ENCODE measurements at places on chromosomes 3 and 15.

GRCh38 chr15:64045774-64046420, 388 bp downstream of the DAPK2 start:
- DNase-seq = no peak

- DNase-seq = no peak
Observed at GRCh38 chr3:149487598-149488197, 13.2 kb downstream of the TM4SF4 start.

DNA sequence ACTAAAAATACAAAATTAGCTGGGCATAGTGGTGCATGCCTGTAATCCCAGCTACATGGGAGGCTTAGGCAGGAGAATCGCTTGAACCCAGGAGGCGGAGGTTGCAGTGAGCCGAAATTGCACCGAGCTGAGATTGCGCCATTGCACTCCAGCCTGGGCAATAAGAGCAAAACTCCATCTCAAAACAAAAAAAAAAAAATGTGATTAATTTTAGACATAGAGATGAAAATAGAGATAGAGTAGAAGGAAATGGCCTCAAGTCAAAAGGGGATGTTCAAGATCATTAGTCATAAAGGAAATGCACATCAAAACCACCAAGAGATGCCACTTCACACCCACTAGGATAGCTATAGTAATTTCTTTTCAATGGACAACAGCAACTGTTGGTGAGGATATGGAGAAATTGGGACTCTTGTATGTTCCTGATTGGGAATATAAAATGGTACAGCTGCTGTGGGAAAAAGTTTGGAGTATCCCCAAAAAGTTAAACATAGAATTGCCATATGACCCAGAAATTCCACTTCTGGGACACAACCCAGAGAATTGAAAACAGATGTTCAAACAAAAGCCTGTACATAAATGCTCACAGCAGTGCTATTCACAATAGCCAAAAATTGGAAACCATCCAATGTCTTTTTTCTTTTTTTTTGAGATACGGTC, 55.4 kb downstream of the ABHD2 start:
- no peak for DNase-seq

DNA sequence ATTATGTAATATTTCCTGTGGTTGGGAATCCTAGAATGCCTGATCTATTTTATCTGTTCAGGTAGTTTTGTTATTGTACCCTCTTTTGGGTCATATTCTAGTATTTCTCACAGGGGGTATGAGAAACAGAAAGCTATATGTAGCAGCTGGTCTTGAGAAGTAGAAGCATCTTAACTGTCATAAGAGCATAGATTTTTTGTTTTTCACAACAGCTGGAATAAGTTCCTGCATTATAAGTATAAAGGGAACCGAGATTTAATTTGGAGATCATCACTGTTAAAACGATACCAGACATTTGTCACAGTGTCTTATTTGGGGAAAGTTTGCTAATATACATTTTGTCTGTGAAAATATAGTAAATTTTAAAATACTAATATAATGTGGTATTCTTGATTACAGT, 4.8 kb downstream of the RAP2B start:
- DNase-seq = no peak

GRCh38 chr3:46266598-46266997, 24.3 kb downstream of the CCR3 start:
- no peak for DNase-seq

- DNase-seq = no peak
Observed at GRCh38 chr3:9870978-9871377, 9.1 kb downstream of the CIDEC start.

DNA sequence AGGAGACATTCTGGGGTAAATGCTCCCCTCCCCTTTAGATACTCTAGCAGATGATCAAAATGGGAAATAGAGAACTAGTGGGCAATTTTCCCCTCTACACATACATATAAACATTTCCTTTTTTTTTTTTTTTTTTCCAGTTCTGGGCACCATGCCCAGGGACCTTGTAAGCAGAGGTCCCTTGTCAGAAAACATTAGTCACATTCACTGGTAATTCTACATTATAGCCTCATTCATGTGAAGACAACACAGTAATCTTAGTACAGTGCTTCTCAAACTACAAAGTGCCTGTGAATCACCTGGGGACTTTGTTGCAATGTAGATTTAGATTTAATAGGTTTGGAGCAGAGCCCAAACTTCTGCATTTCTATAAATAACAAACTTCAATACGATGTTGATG, 60.1 kb upstream of the ACTC1 start:
- no peak for DNase-seq

DNA sequence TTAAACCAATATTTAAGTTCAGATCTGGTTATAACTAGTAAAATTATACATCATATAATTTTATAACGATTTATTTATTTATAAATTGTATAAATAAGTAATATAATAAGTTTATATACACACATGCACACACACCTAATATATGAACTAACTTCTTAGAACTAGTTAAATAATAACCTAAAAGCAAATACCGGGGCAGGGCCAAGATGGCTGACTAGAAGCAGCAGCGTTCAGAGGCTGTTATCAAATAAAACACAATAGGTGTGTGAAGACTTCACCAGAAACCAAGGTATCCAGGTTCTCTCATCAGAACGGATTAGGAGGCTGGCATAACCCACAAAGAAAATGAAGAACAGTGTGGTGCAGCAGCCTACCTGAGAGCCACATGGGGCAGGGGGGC, 653.6 kb upstream of the CBLB start:
- no peak for DNase-seq

Data from activated T-cell treated with anti-CD3 and anti-CD28 coated beads for 4 hours (primary cell).